ENCODE measurements at places on chromosomes 16 and 17.

DNA sequence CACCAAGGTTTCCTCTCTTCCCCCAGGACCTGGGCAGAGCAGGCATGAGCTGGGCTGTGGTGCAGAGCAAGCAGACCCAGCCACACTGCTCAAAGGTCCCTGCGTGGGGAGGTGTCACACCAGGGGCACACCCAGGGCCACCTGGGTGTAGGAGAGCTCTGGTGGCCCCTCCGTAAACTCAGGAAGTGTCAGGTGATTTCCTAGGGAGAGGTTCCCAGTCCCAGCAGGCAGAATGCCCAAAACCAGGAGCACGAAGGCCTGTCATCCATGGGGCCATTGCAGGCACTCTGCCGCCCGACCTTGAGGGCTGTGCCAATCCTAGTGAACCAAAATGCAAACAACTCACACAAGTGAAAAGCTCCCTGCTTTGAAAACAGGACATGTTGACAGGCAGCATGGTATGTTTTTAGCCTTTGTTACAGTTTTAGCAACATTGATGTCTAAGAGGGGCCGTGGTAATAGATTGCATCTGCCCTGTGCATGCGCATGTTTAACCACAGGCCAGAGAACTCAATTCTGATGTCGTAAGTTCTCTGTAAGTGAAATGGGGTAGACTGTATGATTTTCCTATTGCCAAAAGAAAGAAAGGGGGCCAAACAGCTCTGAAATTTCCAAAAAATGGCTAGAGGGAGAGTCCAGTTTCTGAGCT lies 21.3 kb downstream of the CIBAR2 start:
- DNase-seq, result no peak

DNA sequence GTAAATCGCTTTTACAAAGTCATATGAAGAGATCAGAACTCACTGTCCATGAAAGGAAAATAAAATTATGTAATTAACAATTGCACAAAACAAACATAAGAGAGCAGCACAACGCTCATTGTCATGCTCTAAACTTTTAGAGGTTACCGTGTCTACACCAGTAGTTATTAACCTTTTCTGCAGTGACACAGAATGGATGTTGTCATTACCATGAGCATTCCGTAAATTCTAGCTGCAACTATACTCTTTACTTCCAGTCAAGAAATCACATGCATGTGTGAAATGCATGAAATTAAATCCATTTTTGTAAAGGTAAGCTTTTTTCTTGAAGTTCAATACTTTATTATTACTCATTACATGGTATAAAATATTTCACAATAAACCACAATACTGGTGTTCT lies 38.2 kb downstream of the USP32 start:
- no peak for DNase-seq

DNA sequence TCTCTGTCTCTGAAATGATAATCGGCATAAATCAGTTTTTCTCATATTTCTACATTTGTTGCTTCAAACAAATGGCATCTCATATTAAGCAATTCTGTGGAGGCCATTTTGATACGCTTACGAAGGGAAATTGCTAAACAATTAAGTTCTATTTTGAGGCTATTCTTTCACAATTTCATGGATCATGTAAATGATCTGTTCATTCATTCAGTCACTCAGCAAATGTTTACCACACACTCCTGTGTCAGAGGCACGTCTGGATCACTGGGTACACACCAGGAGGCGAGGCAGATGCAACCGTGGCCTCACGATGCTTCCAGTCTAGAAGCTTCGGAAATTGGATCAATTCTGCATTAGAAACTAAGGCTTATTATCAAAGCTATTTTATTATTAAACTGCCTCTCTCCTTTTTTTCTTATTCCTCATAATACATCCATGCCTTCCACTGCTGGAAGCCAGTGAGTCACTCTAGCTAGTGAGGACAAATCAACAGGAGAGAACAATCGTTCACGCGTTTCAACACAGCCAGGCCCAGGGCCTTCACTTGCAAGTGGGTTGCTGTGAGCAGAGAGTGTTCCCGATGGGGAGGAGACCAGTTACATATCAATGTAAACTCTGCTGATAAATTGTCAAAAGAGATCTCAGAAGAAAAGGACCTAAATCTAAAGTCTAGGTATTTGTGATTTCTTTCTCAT lies 11.3 kb upstream of the SLC39A11 start:
- no peak for DNase-seq

- DNase-seq, result no peak
These were observed 1.6 kb upstream of the CD300A start for GRCh38 chr17:74464730-74465377.

DNA sequence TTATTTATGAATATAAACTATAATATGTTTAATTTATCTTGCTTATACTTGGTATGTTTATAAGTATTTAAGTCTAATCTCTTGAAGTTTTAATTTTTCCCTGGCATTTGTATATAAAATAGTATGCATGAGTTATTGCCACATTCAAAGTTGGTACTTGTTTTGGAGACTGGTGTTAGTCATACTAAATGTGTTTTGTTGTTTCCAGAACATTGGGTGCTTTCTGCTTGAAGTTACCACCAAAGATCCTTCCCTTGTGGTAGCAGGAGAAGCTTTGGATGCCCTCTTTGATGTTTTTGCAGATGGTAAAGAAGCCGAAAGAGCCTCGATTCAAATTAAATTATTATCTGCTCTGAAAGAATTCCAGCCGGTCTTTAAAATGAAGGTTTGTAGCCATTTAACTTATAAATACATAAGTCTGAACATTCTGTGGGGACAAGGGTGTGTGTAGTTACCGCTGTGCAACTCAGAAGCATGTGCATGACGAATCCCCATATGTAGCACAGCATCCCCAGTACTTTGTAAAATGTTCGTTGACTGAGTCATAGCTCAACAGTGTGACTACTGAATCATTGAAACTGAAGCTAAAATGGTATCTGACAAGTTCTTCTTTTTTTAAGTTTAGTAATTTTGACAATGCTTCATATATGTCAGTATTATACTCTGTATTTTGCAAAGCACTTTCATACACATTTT lies 36.4 kb downstream of the HEATR3 start:
- no peak for DNase-seq
